ENCODE measurements at places on chromosomes 11 and 22.

- no peak for DNase-seq
Observed at GRCh38 chr11:9787260-9787659, 123.4 kb downstream of the SWAP70 start.

GRCh38 chr11:118002010-118002540 lies 15.9 kb downstream of the IL10RA start:
- DNase-seq: no peak

DNA sequence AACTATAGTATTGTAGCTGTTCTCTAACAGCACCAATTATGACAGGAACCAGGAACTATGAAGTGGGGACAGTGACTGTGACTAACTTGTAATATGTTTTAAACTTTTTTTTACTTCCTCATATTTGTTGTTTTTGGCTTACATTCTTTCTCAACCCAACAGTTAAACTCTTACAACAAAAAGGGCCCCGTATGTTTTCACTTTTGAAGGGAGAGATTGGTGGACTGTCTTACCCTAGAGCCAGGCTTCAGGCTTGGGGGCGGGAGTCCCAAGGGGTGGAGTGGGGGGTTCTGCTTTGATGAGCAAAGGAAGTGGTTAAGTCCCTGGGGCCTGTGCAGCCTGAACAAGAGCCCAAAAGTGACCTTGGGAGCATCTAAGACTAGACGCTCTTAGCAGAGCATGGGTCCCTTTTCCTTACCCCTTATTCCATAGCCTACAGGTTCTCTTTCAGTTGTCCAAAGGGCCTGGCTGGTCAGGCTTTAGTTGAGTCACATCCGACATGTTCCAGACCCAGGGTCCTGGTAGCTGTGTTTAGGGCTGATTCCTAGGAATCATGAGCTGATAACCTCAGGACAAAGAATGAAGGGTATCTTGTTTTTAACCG lies 38.8 kb downstream of the STIM1 start:
- no peak for DNase-seq

DNA sequence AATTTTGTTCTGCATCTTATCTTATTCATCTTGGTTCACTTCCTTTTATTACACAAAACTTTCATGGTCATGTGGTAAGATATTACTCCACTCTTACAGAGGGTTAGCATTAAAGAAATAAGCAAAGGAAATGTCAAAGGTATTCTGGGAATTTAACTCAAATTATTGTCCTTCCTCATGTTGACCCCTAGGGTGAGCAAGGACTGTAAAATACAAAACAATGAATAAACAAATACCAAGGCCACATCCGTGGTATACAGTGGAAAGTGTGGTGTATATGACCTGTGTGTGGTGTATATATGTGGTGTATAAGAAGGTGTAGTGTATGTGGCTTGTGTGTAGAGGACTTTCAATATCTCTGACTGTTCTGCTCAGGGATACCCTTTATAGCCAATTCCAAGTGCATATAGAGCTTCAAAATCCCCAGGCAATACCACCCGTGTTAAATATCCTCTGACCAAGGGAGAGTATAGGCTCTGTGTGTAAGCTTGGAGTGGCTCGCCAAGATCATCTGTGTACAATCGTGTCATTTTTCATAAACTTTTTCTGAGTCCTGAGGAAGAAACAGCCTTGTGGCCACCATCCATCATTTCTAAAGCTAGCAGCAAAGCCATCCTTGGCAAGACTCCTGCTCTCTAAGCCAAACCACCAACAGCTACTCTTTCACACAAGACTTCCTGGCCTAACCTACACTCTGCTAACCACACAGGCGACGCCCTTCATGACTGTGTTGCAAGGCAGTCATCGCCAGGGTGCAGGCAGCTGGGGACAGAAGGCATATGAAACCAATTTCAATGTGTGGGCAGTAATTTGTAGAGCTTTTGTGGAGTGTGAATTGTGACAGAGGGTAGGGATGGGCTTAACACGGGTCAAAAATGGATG lies 548.0 kb downstream of the ETS1 start:
- DNase-seq: peak; percentile 63

DNA sequence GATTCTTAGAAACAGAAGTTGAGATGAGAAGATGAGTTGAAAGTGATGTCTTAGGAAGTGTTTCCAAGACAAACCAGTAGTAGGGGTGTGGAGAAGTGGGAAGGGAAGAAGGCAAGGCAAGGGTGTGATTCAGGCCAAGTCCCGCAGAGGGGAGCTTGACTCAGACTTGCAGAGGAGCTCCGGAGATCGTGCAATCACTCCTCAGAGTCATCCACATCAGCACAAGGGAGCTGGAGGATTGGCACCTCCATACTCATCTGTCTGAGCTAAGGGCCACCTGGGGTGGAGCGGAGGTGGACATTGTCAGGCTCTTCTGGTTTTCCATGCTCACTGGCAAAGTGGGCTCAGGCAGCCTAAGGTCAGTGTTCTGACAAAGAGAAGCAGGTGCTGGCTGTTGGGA lies 44.4 kb downstream of the CHRDL2 start:
- no peak for DNase-seq

DNA sequence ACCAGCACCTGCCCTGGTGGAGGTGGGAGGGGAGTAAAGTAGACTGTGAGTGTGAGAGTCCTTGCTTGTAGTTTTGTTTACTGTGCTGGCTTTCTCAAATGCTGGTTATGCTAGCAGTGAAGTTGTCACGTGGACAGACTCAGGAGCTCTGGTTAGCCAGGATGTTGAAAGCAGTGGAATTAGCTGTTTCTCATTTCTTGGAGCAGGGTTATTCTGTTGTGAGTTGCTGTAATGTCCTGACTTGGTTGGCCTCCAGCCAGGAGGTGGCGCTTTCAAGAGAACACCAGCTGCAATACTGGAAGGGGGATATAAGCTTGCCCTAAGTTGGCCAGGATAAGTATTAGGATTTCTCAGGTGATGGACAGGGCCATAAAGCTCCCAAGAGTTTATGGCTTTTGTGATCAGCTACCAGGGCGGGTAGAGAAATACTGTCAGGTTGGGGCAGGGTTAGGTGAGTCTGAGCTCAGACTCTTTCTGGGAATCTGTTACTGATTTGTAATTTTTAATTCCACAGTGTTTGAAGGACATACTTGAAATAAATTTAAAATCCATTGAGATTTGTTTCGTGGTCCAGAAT lies 13.7 kb downstream of the CYP2D6 start:
- DNase-seq: no peak

GRCh38 chr11:8688414-8689362 lies 6.1 kb downstream of the RPL27A start:
- DNase-seq: peak; percentile 89

DNA sequence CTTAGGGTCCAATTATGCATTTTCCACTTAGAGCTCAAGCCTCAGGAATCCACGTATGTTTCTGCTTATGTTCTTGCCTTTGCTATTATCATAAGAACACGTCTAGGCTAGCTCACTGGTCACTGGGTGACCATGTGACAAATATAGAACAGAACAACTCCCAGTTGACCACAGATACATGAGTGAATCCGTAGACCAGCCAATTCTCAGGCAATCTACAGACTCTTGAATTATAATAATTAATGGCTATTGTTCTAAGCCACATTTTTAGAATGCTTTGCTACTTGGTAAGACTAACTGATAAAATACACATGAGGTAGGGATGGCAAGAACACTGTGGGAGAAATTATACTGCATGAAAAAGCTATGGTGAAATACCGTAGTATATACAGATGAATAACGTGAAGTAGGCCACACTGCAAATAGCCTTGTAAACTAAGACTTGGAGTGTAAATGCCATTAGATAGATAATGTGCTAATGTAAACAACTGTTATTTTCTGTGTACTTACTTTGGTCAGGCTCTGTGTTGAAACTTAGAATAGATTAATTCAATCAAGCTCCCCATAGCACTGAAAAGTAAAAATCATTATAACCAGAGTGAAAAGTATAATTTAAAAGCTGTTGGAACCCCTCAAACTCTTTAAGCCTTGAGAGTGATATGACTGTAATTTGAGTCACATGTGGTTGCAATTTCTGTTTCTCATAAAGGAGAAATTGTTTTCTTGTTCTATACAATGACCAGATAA lies 366.2 kb upstream of the CCDC179 start:
- DNase-seq: no peak

- DNase-seq: peak; percentile 54
Observed at GRCh38 chr22:29480512-29481264, 670 bp downstream of the NEFH start.

DNA sequence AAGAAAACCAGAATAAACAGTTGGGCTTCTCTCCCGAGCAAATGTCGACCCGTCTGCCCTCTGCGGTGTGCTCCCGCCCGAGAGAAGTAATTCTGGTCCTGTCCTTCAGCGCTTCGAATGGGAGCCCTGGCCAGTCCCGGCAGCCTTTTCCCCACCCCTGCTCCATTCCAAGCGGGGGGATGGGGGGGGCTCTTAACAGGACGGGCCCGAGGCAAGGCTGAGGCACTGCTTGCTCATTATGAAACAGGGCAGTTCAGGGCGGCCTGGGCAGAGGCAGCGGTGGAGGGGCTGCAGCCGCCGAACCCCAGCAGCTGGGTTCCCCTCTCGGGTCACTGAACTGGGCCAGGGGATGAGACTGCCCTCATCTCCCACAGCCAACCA lies 9.1 kb downstream of the BACE1-AS start:
- DNase-seq: no peak

- no peak for DNase-seq
Observed at GRCh38 chr11:41400819-41401382, 58.6 kb downstream of the LRRC4C start.

GRCh38 chr11:64355078-64355940 lies 3.7 kb upstream of the RPS6KA4 start:
- DNase-seq: no peak

- DNase-seq: no peak
Observed at GRCh38 chr11:88603091-88603867, 265.7 kb upstream of the CTSC start.

DNA sequence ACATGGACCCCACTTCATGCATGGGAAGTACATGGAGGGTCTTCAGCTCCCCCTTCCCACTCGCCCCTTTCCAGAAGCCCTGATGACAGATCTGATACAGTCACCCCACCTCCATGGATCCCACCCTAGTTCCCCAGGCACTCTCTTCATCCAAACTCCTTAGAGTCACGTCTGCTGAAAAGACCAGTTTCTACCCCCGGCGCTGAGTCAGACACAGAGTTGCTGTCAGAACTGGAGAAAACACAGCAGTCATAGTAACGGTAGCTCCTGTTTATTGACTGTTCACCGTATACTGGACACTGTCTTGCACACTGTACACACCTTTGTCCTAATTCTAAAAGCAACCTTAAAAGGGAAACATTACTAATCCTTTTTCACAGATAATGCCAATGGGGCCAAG lies 29.1 kb downstream of the DRD2 start:
- DNase-seq: no peak

DNA sequence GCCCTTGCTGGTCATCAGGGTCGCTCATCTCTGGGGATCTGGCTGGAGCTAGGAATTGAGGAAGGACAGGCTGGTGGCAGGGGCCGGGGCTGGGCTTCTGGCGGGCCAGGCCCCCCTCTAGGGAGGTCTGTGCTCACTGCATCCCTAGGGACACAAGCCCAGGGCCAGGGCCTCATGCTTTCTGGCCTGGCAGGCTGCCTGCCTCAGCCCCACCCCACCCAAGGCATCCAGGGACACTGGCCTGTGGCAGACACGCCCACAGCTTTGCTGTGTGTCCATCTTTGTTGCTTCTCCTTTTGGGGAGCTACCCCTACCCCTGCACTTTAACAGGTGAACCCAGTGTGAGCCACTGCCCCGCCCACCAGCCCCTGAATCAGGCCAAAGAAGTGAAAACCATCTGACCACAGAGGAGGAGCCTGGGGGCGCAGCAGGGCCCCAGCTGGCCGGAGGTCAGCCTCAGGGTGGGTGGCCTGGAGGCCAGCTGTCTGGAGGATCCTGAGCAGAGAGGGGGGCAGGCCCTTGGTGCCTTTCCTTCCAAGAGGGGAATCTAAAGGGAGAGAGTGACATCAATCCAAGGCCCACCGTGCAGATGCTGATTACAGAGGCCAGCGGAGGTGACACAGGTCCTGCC lies 26.8 kb upstream of the CELSR1 start:
- no peak for DNase-seq

DNA sequence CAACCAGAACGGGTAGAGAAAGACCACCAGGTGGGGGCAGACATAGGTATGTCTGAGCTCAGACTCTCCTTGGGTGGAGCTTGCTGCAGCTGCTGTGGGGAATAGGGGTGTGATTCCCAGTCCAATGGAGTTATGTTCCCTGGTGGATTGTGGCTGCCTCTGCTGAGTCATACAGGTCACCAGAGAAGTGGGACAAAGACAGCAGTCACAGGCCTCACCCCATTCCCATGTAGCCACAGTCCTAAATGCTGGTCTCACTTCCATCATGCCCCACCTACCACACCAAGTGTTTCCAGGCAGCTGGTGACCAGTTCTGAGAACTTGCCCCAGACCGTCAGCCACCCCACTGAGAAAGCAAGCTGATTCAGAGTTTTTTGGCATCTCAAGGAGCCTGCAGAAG lies 17.5 kb downstream of the OR52E5 start:
- DNase-seq: no peak

GRCh38 chr11:59186130-59186594 lies 14.2 kb downstream of the DTX4 start:
- DNase-seq: peak; percentile 42

DNA sequence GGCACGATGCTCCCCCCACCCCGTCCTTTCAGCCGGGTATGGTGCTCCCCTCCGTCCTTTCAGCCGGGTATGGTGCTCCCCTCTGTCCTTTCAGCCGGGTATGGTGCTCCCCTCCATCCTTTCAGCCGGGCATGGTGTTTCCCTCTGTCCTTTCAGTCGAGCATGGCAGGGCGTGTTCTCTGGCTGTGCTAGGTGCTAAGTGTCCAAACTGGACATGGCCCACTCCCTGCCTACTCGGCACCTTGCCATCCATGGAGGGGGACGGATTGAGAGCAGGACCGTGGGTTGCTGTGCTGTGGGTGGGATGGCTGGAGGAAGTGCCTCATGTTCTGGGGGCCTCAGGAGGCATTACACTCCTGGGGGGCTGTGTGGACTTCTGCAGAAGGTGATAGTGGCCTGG lies 45.5 kb downstream of the MUC6 start:
- no peak for DNase-seq

DNA sequence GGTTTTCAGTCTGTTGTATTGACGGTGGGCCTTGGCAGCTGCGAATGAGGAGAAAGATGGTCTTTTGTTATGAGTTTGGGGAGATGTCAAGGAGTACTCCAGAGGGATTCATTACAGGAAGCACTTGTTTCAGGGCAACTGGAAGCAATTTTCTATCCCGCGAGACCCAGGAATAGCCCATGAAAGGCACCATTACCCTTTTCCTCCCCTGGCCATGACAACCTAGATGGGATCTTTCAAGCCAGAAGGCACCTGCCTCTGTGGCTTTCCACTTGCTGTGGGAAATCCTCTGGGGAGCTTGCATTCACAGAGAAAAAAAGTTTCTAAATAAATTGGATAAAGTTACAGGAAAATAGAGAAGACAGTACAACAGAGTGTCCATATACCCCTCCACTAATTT lies 2.7 kb downstream of the ZNF215 start:
- DNase-seq: no peak

GRCh38 chr11:1295591-1295990 lies 13.8 kb downstream of the TOLLIP start:
- no peak for DNase-seq

DNA sequence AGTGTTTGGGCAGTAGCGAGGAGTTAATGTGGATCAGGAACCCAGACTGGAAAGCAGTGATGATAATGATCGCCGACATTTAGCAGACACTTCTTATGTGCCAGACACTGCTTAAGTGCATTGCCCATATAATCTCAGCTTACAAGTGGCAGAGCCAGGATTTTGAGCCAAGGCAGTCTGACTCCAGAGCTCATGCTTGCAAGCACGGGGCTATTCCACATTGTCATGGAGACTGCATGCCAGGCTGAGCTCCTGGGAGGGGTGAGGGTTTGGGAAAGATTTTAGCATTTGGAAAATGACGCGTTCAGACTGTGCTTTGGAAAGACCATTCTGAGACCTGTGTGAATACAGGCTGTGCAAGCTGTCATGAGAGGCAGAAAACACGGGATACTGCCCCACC lies 302.7 kb downstream of the DDX10 start:
- DNase-seq: no peak
